SJSA1 (cell line): ENCODE measurements at places on chromosomes 2 and 18. TPM values are rescaled to one million over a fixed set of nuclear protein-coding genes. Genes with fewer than 3 reads are reported as not detected.

Gene ABCB11
- total RNA-seq = not detected in 2 replicates

DNA sequence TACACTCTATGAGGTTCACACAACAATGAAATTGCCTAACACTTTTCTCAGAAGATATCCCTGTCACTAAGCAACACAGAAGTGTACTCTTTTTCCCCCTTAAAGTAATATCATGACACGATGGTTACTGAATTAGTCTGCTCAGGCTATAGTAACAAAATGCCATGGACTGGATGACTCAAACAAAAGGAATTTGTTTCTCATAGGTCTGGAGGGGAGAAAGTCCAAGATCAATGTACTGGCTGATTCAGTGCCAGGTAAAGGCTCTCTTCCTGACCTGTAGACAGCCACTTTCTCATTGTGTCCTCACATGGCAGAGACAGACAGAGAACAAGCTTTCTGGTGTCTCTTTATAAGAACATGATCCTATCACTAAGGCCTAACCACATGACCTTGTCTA is 211.9 kb downstream of the RBM43 start:
- H3K4me1 ChIP-seq = peaks cover 8% of the 10 kb centered on the region; the same call in 1 of the 2 replicates
- H3K27me3 ChIP-seq = no peaks in the 10 kb centered on the region
- peak; percentile 26 for DNase-seq
- no peak overlapping the region for H3K4me3 ChIP-seq
- H3K27ac ChIP-seq = no peak overlapping the region

DNA sequence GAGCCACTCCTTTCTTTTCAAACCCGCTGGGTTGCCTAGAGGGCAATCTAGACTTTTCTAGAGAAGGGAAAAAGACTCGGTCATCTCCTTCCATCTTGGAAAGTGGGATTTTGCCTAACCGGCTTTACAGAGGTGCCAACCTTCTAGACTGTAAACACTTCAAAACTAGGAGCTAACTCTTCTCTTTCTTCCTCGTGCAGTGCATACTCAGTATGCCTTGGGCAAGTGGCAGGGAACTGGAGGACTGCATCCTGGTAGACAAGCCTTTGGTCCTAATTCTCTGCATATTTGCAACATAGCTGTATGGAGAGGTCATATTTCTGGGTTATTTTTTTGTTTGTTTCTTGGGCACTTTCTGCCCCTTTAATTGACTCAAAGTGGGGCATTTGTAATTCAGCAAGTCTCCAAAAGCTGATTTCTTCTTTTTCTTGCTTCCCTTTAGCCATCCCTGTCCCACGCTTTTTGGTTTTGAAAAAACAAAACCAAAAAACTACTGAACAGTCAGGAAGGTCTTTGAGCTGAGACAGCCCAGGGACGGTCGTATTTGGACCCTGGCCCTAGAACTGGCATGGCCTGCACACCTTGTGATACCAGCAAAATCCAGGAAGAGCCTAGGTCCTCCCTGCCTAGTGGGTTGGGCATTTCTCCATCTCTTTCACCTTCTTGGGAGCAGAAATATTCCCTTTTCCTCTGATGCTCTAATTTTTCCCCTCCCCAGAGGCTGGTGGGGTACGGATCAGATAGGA is 5.8 kb upstream of the GATA6 start:
- H3K27me3 ChIP-seq = peaks cover 50% of the 10 kb centered on the region
- H3K27ac ChIP-seq = no peak overlapping the region
- no peak for DNase-seq
- H3K36me3 ChIP-seq = no peaks in the 10 kb centered on the region
- no peak overlapping the region for H3K4me3 ChIP-seq
- peaks cover 4% of the 10 kb centered on the region for H3K4me1 ChIP-seq

DNA sequence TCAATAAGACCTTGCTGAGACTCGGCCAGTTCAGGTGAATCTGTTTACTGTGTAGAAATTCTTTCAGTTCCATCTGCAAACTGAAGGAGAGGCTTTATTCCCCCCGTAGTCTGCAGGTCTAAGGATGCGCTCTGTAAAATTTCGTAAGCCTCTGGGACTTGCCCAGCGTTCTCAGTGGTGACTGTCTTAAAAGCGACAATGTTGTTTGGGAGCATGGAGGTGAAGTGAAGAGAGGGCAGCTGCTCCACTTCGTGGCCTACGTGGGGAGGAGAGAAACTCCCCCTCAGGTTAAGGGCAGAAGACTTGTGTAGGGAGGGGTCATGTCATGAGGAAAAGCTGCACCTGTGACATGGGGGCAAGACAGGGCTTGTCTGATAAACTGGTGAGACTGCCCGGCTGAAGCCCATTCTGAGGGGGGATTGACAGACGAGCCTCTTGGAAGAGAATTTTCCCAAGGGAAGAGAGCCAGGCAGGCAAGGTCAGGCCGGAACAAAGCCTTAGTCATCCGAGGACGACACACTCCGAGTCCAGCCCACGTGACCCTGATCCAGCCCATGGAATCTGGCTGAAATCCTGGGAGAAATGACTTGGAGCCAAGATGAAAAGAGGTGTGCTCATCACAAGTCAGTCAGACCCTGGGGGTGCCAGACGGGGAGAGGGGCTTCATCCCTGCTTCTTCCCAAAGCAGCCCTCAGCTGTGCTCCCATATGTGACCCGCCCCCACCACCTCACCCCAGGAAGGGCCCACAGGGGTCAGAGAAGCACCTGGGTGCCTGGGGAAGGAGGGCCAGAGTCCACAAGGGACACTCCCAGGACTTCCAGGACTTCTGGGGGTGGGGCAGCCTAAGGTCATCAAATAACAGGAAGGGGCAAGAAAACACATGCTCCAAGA is 88.5 kb upstream of the SH3BP4 start:
- no peaks in the 10 kb centered on the region for H3K27me3 ChIP-seq
- H3K4me1 ChIP-seq = peaks cover 46% of the 10 kb centered on the region
- H3K36me3 ChIP-seq = no peaks in the 10 kb centered on the region
- H3K4me3 ChIP-seq = no peak overlapping the region
- DNase-seq = peak; percentile 48

Gene ECEL1
- total RNA-seq = not detected in 2 replicates

DNA sequence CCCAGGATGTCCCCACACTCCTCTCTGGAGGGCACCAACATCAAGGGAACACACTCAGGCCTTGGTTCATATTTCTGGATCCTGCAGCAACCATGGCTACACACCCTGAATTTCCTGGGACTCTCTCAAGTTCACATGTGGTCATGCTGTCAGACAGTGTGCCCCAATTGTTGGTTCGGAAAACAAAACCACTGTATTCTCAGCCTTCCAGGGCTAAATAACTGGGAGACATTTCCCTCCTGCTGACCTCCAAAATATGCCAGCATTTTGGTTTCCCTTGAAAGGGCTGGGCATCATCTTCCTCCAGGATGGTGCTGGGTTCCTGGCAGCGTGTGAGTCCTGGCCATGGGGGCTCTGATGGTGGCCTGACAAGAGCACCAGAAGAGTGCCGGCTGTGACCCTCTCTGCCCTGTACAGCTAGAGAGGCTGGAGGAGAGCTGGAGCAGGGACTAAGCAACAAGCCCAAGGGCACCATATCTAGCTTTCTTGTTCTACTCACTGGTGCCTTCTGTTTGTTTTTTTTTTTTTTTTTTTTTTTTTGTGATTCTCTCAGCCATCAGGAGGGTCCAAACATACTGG is 37.5 kb upstream of the WIPF1 start:
- no peak for DNase-seq
- peaks cover 6% of the 10 kb centered on the region; the same call in 1 of the 2 replicates for H3K36me3 ChIP-seq
- no peaks in the 10 kb centered on the region for H3K27me3 ChIP-seq
- H3K27ac ChIP-seq = no peak overlapping the region
- no peak overlapping the region for H3K4me3 ChIP-seq

Gene CRYGD
- not detected in 2 replicates for total RNA-seq

DNA sequence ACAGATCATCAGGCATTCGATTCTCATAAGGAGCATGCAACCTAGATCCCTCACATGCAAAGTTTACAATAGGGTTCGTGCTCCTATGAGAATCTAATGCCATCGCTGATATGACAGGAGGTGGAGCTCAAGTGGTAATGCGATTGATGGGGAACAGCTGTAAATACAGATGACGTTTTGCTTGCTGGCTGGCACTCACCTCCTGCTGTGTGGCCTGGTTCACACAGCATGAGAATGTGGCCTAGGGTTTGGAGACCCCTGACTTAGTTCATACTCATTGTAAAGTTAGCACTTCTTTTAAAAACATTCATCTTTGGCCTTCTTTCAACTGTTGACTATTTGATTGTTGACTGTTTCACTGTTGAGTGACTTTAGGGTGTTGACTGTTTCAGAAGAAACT is 8.7 kb upstream of the CHMP1B start:
- no peaks in the 10 kb centered on the region for H3K4me1 ChIP-seq
- DNase-seq = no peak
- H3K27me3 ChIP-seq = no peaks in the 10 kb centered on the region

GRCh38 chr2:190069936-190070696 is 7.6 kb upstream of the MSTN start:
- H3K4me3 ChIP-seq = no peak overlapping the region
- H3K36me3 ChIP-seq = no peaks in the 10 kb centered on the region
- no peaks in the 10 kb centered on the region for H3K27me3 ChIP-seq
- H3K4me1 ChIP-seq = no peaks in the 10 kb centered on the region

Gene MEMO1
- total RNA-seq = 50.2 and 54.6 TPM in 2 replicates

Gene CYS1
- total RNA-seq = 13.7 and 21.3 TPM in 2 replicates

Gene POTEJ
- total RNA-seq = not detected in 2 replicates

Gene ACMSD
- not detected in 2 replicates for total RNA-seq

Gene DCTN1
- total RNA-seq = 95.2 and 136 TPM in 2 replicates

DNA sequence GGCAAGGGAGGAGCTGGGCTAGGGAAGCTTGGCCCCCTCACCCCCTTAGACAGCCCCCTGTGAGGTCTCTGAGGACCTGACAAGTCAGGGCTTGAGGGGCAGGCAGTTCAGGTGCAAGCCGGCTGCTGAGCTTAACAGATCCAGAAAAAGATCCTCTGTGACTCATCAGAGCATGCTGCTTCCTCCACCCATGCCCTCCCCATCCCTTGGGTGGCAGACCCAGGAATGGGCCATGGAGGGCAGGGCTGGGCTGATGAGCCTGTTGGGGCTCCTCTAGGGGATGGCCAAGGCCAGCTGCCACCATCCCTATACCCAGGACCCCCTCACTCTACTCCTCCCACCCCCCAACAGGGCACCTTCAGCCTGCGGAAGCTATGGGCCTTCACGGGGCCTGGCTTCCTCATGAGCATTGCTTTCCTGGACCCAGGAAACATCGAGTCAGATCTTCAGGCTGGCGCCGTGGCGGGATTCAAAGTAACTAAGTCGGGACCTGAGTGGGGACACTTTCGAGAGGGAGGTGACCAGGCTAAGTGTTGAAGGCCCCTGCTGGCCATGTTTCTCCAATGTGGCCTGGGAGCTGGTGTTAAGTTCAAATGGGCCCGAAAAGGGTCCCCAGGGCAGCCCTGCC is 1.9 kb downstream of the SLC11A1 start:
- no peaks in the 10 kb centered on the region for H3K36me3 ChIP-seq
- peaks cover 12% of the 10 kb centered on the region for H3K4me1 ChIP-seq
- no peak overlapping the region for H3K27ac ChIP-seq
- DNase-seq = no peak
- H3K27me3 ChIP-seq = no peaks in the 10 kb centered on the region
- no peak overlapping the region for H3K4me3 ChIP-seq

- H3K27me3 ChIP-seq = no peaks in the 10 kb centered on the region; the same call in 1 of the 2 replicates
- no peaks in the 10 kb centered on the region for H3K36me3 ChIP-seq
- no peak overlapping the region for H3K27ac ChIP-seq
Measured at GRCh38 chr2:17196380-17196779, 321.9 kb downstream of the RAD51AP2 start.
